ENCODE measurements at places on chromosomes 7 and 10.

- no peak for DNase-seq
These were observed 107.7 kb upstream of the BTBD16 start for GRCh38 chr10:122163174-122164022.

- no peak for DNase-seq
These were observed 18.4 kb downstream of the EEPD1 start for GRCh38 chr7:36171503-36171902.

DNA sequence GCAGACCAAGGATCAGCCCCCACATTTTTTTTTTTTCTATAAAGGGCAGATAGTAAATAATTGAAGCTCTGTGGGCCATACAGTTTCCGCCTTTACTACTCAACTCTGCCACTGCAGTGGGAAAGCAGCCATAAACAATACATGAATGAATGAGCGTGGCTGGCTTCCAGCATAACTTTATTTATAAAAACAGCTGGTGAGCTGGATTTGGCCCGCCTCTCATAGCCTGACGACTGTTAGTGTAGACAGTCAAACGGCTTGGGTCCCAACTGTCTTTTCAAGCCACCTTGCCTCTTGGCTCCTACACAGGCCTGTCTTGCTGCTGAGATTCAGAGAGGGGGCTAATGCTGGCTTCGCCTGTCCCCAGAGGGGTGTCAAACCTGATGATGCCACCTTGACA is 169.8 kb upstream of the GPR26 start:
- DNase-seq = no peak

GRCh38 chr7:82335927-82336326 is 107.7 kb downstream of the CACNA2D1 start:
- no peak for DNase-seq

- DNase-seq = no peak
These were observed 50.2 kb downstream of the ARHGAP22 start for GRCh38 chr10:48554656-48555055.

DNA sequence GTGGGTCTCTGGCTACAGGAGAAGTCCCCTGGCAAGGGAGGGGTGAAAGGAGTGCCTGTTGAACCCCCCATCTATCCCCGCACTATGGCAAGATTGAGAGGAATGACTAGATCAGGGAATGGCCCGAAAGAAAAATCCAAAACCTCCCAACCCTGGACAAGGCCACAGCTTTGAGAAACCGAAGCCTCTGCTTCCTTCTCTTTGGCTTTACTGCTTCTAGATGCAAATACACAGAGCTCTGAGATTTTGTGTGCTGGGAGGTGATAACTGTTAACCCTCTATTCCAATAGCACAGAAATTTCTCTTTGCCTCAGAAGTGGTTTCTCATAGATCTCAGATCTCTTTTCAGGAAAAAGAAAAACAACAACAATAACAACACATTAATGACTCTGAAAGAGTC is 15.0 kb downstream of the CAV1 start:
- no peak for DNase-seq
